ENCODE measurements at places on chromosomes 16 and 17. TPM values are rescaled to one million over a fixed set of nuclear protein-coding genes. Genes with fewer than 3 reads are reported as not detected.

The DVL2 gene
- polyA plus RNA-seq: 24.9 TPM

The NPTX1 gene
- not detected for polyA plus RNA-seq

The KRT36 gene
- not detected for polyA plus RNA-seq

The G6PC3 gene
- 21.6 TPM for polyA plus RNA-seq

The ASB16 gene
- polyA plus RNA-seq: 0.21 TPM

The SLC12A3 gene
- not detected for polyA plus RNA-seq

The TXNDC17 gene
- polyA plus RNA-seq: 57.8 TPM
